Urothelium cell line (cell line): ENCODE measurements at places on chromosomes 11 and 22.
A peak's percentile ranks its signal among the peaks of the same experiment; 100 is the strongest.

DNA sequence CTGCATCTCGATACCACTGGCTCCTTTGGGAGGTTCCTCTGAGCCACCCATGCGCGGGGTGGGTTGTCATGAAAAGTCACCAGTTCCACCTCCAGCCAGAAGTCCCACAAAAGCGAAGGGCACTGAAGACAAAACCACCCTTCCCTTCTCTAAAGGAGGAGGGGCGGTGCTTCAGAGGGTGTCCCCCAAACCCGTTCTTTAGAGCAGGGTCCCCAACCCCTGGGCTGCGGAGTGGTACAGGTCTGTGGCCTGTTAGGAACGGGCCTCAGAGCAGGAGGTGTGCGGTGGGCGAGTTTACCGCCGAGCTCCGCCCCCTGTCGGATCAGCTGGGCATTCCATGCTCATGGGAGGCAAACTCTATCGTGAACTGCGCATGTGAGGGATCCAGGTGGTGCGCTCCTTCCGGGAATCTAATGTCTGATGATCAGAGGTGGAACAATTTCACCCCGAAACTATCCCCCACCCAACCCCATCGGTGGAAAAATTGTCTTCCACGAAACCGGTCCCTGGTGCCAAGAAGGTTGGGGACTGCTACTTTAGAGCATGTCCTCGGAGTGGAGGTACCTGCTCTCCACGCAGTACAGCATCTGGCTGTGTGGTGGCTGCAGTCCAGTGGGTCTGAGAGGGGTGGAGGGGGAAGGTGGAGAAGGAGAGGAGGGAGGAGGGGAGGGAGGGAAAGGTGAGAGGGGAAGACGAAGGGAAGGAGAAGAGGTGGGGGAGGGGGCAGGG, 72.9 kb upstream of the SEPTIN5 start:
- DNase-seq: no peak

GRCh38 chr11:73182824-73183321, 35.2 kb upstream of the P2RY2 start:
- no peak for DNase-seq

DNA sequence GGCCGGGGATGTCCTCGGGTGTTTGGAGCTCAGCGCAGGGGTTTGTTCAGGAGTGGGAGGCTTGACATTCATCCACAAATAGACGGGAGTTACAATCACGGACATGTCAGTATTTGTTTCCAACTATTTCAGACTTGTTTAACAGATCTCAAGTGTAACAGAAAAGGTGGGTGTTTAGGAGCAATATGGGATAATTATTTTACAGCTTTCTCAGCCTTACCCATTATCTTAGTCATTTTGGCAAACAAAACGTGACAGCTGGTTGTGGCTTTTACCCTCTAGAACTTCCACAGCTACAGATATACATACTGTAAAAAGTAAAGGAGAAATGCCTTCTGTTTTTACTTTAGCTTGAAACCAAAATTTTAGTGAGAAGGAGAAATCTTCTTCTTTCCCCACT, 178.7 kb upstream of the TMEM45B start:
- DNase-seq: no peak

GRCh38 chr11:60914633-60915247, 782 bp downstream of the TMEM109 start:
- DNase-seq: peak; percentile 50

DNA sequence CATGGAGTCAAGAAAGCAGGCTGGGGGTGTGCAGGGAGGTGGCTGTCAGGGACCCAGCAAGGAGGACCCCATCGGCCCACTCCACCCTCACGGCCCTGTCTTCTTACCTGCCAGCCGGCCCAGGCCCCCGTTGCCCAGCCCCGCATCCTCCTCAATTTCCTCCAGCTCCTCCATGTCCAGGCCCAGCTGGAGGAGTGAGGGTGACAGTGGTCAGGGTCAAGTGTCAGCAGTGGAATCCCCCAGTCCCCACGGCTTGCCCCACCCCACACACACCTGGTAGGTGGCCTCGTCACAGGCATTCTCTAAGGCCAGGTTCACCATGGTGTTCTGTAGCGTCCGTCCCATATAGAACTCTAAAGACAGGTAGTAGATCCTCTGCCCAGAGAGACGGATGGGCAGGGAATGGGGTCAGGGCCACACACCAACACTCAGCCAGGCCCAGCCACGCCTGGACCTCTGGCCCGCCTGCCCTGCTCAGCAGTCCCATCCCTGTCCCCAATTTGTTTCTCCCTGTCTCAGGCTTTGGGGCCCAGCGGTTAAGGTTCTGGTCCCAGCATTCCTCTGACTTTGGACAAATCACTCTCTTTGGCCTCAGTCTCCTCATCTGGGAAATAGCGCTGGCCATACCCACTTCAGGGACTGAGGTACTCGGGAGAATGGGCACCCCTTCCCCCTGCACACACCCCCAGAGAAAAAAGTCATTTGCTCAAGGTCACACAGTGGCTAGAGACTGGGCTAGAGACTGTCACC, 1.3 kb downstream of the PYGM start:
- no peak for DNase-seq

DNA sequence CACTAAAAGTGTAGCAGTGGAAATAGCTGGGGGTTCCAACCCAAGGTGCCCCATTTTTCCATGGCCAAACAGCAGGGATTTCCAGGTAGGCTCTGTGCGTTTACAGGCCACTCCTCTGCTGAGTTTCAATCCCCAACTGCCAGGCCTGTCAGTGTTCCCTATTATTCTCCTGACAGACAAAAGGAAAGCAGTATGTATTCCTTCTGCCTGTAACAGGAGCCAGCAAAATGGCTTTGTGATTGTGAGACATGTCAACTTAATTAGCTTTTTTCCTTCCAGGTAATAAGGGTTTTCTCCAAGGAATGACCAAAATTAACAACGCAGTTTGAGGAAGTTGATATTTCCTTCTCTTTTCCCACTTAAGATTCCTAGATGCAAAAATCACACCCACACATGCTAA, 277.1 kb upstream of the MPPED2 start:
- DNase-seq: no peak
